ENCODE measurements at places on chromosomes 12 and 14. TPM values are rescaled to one million over a fixed set of nuclear protein-coding genes. Genes with fewer than 3 reads are reported as not detected.

IRAK3 gene
- 3.1 TPM for polyA plus RNA-seq

ESYT1 gene
- polyA plus RNA-seq = 180 TPM

PMCH gene
- not detected for polyA plus RNA-seq

GRCh38 chr12:124586756-124587155 is 19.3 kb upstream of the NCOR2 start:
- DNase-seq = no peak

DNA sequence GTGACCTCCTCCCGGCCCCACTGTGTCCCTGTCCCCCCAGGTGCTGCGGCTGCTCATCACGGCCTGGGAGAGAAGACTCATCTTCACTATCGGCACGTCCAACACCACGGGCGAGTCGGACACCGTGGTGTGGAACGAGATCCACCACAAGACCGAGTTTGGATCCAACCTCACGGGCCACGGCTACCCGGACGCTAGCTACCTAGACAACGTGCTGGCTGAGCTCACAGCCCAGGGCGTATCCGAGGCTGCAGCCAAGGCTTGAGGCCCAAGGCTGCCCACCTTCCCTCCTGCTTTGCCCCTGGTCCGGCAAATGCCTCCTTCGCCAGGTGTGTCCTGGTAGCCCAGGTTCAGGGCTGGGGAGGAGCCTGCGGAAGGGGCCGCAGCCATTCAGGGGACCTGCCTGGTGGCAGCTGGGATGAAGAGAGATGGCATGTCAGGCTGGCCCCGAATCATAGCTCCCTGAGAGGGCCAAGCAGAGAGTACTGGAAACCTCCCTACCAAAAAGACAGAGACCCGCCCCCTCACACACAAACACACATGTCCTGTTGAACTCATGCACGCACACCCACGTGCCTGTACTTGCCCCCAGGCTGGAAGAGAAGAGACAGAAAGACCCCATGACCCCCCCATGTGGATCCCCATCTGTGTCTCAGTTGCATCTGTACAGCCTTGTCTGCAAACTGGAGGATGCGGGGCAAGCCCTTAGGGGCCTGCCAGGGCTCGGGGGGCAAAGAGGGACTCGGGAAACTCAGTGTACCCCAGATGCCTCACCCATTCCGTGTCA is 38.7 kb downstream of the RASAL1 start:
- no peak for DNase-seq

DNA sequence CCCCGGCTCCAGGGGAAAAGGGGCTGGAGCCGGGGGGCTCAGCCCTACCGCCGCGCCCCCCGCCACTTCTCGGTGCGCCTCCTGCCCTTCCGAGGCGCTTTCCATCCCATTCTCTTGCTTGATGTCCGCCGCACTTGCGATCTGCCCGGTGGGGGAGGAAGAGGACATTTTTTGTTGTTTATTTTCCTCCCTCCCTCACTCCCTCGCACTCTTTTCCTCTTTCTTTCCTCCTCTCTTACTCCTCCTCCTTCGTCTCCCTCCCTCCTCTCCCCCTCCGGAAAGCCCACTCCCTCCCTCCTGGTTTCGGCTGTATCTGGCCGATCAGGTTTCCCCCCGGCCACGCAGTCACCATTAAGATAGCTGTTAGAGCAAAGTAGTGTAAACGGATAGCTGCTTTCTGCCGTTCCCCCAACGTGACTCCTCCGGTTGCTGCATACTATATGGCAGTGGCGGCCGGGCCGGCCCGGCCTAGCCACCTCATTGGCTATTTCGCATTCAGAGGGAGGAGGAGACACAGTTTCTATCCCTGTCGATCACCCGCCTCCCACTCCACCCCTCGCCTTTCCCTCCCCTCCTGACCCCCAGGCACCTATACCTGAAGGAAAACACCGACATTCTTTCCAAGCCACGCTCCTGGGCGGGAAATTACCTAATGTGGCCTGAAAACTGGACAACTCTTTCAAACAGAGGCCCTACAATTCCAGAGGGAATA is at the start of gene SIX4:
TSS of gene SIX4 (minus strand) at position 445 of the 712 bp plus-strand sequence. CDS start at position 168, 277 bp downstream.
- peak; percentile 37 for DNase-seq

GRCh38 chr14:51548187-51548586 is 103.5 kb upstream of the FRMD6 start:
- DNase-seq = no peak

DNA sequence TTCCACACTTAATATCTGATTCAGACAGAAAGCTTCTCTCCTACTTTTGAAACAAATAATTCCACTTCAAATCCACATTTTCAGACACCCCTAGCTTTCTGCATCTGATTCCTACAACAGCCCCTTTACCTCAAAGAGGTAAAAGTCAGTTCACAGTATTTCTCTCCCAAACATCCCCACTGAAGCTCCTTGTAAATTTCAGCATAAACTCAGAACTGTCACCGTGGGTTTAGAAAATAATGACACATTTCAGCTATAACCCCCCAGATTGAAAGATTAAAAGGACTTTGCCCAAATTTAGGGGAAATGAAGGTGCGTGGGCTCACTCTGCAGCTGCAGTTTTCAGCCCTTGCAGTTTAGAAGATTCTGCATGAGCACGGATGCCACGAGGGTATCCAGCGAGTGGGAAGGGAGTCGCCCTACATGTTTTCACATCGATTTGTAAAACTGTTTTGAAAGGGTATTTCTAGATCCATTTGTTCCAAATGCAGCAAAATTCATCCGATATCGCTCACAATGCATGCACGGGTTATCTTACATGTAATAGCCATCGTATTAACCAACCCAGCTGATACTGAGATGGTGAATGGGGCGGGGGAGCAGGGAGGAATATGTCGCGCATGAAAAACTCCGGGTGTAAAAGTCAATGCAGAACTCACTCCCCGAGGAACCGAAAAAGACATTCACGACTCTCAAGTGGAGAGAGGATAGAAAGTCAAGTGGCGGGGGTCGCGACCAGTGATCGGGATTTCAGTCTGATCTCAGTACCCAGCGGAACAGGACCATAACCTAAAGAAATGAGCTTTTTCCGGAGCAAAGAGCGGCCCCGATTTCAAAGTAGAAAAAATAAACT is 5.0 kb upstream of the CCND2 start:
- DNase-seq = no peak

DNA sequence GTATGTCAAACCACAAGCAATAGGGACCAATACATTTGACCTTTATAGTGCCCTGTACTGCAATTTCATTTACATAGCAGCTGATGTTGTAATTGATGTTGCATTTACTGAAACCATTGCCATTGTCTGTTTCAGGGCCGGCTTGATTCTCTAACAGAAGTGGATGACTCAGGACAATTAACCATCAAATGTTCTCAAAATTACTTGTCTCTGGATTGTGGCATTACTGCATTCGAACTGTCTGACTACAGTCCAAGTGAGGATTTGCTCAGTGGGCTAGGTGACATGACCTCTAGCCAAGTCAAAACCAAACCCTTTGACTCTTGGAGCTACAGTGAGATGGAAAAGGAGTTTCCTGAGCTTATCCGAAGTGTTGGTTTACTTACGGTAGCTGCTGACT is 216.0 kb downstream of the AKAP6 start:
- DNase-seq = no peak

DNA sequence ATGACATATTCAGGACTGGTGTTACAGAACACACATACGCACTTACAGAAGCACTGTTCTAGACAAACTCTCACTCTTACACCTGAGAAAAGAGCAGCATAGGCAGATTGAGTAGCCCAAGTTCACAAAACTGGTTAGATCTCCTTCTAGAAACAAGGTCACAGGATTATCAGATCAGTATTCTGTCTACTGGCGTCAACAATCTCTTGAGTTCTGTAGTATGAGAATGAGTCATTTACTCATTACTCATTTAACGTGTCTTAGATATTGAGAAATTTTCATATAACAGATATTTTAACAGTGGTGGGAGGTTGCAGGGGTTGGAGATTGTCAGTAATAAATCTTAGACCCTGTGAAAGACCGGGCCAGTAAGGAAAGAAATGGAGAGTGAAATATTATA is 2.8 kb upstream of the TSPAN8 start:
- no peak for DNase-seq

- DNase-seq = no peak
These were observed 64.7 kb downstream of the GARIN6 start for GRCh38 chr12:99712281-99712680.

DNA sequence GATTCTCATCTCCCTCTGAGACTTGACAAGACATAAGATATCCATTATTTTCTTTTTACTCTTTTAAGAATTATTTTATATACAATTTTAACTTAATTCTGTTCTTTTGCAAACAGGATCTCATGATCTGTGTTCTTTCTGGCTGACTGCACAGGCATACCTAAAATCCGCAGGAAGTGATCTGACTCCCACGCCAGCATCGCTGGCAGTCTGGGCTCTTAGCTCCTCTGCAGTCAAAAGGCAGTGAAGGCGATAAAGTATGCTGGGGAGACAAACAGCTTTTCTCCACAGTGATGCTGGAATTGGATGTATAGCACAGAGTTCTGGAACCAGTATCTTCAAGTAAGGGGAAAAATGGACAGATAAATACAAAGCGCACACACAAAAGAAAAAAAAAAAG is 52.4 kb downstream of the DICER1 start:
- DNase-seq = no peak

Data from BJ (cell line).